Osteocyte (in vitro differentiated cells): ENCODE measurements at places on chromosomes 4 and X. TPM values are rescaled to one million over a fixed set of nuclear protein-coding genes. Genes with fewer than 3 reads are reported as not detected.

DNA sequence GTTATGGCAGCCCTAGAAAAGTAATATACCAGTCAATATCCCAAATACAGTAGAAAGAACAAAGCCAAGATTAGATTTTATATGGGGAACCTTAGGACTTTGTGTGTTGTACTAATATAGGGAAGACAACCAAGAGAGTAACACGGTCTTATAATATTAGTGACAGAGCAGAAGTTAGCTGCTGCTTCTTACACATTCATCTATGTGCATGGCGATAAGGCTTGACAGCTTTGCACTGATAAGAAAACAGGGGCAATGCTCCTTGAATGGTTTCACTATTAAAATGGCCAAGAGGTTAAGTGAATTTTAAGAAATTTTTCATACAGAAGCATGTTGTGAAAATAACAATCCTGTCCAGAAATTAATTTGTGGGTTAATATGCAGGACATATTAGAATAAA, 521.6 kb downstream of the CCSER1 start:
- DNase-seq = no peak

DNA sequence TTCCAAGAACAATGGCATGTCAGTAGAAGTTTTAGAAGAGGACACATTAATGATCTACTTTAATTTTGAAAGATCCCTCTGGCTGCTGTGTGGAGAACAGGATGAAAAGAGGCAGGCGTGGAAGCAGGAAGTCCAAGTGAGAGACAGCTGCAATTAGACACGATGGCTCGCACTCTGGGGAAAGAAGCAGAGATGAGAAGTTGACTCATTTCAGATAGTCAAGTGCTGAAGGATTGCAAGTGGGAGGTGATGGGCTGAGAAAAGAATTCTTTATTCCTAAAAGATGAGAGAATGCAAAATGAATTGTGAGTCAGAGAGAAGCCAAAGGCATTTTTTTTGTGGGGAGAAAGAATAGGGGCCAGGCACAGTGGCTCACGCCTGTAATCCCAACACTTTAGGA, 16.5 kb downstream of the RXFP1 start:
- DNase-seq = no peak

GRCh38 chr4:75343333-75343732, 170.9 kb downstream of the RCHY1 start:
- no peak for DNase-seq

The ARX gene
- total RNA-seq = not detected in 2 replicates

The PPEF1 gene
- total RNA-seq = 0.18 and 1.2 TPM in 2 replicates

DNA sequence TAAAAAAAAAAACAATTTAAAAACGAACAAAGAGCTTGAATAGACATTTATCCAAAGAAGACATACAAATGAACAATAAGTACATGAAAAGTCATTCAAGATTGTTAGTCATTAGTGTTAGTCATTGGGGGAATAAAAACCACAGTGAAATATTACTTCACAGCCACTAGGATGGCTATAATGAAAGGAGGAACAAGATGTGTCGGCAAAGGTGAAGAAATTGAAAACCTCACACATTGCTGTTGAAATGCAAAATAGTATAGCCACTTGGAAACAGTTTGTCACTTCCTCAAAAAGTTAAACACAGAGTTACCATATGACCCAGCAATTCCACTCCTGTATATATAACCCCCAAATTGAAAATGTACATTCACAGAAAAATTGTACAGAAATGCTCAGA, 45.2 kb upstream of the SLC39A8 start:
- no peak for DNase-seq

GRCh38 chr4:168710353-168710946, 213.6 kb downstream of the PALLD start:
- DNase-seq = no peak

GRCh38 chrX:75181721-75182120, 25.6 kb upstream of the ABCB7 start:
- no peak for DNase-seq

DNA sequence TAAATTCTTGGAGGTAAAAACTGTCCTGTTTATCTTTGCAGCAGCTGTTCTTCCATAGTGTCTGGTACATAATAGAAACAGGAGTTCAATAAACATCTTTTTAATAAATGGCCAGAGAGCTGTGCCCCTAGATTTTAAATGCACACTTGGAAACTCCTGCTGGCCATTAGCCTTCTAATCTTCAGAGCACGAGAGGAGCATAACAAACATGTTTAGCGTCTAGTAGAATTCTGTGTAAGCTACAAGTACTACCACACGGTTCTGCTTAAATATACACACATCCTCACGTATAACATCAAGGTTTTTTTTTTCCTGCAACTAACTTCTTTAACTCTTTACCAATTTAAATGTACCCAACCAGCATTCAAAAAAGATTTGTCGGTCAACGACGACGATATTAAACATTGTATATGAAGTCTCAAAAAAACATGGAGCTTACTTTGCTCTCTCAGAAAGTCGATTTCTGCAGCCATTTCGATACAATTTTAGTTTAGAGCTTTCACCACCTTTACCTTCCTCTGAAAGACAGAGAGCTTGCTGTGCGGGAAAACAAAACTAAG, 628 bp downstream of the SCLT1 start:
- no peak for DNase-seq

- no peak for DNase-seq
Observed at GRCh38 chr4:14302021-14302420, 674.5 kb upstream of the BOD1L1 start.

The LDB2 gene
- total RNA-seq = 5.2 and 8.7 TPM in 2 replicates

GRCh38 chr4:2861631-2862436, 18.2 kb downstream of the ADD1 start:
- no peak for DNase-seq

The VAMP7 gene
- 35.7 and 36.4 TPM in 2 replicates for total RNA-seq

GRCh38 chr4:61385256-61385655, 185.1 kb downstream of the ADGRL3 start:
- no peak for DNase-seq

The PIR gene
- 18.7 and 21.8 TPM in 2 replicates for total RNA-seq

GRCh38 chrX:136115126-136115903, 32.0 kb upstream of the FHL1 start:
- no peak for DNase-seq

GRCh38 chrX:126167560-126167959, 1.5 kb upstream of the DCAF12L2 start:
- DNase-seq = no peak

- DNase-seq = no peak
Observed at GRCh38 chr4:61223385-61223784, 23.3 kb downstream of the ADGRL3 start.

GRCh38 chrX:119655125-119655524, 37.8 kb downstream of the SEPTIN6 start:
- DNase-seq = no peak

GRCh38 chr4:112939901-112940300, 109.6 kb upstream of the ANK2 start:
- no peak for DNase-seq

DNA sequence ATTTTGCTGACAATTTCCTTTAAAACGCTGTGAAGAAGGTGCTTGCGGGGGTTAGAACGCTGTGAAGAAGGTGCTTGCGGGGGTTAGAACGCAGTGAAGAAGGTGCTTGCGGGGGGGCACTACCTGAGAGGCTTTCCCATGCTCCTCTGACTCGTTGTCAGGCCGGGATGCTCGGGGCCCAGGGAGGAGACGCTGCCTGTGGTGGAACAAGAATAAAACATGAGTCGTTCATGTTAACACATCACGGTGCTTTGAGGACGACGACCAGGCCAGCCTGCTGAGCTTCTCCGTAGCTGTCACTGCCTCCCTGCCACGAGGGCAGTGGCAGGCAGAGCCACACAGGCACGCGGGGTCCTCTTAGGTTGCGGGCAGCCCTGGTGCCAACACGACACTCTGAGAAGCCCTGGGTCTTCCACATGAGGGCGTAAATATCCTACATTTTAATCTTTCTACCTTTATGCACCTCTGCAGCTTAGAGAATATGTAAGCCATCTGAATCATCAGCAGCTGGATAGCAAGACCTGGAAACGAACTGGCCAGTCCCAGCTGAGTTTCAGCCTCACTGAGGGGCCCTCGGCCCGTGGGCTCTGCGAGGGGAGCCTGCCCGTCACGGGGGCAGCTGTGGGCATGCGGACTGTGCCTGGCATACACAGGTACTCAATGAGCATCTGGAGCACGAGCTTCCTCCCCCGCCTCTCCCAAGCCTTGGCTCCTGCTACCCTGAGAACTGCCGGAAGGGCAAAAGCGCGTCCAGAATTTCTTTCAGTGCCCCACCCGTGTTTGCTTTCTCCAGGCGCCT, 47.0 kb downstream of the FGFRL1 start:
- DNase-seq = no peak

GRCh38 chr4:125461676-125462363, 147.1 kb downstream of the FAT4 start:
- DNase-seq = no peak

DNA sequence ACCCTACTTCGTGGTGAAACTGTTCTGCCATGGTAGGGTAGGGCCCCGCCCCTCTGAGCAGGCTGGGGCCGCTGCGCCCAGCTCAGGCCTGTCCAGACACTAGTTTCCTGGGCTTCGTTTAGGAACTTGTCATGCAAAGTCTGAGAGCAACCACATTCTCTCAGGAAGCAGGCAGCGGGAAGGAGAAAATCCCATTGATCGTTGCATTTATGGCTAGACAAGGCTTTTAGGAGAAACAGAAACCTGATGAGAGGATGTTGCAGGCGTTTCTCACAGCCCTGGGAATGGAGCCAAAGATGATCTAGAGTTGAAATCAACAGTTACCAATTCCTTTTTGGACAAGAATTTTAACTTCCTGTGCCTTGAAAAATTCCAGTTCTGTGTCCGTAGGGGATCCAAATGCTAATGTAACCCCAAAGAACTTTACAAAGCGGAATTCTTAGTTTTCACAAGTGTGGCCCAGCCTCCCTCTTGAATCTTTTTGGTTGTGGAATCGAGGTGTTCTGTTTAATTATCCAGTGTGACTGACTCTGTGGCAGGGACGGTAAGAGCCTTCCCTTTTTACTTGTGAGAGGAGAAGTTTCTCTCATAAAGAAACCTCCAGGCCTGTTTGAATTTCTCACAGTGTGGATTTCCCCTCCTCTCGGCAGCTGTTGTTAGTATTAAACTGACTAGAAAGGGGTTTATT, 4.5 kb upstream of the CXCL9 start:
- DNase-seq = no peak

The HS3ST1 gene
- 0.27 TPM in 1 of 2 replicates, not detected in the other for total RNA-seq
